ENCODE measurements at places on chromosomes 1 and 21. TPM values are rescaled to one million over a fixed set of nuclear protein-coding genes. Genes with fewer than 3 reads are reported as not detected.

Gene FCER1A
- not detected for total RNA-seq

Gene ADORA3
- 3.6 TPM for total RNA-seq

Gene SERPINC1
- total RNA-seq = 3.7 TPM

Gene WNT3A
- total RNA-seq = not detected

DNA sequence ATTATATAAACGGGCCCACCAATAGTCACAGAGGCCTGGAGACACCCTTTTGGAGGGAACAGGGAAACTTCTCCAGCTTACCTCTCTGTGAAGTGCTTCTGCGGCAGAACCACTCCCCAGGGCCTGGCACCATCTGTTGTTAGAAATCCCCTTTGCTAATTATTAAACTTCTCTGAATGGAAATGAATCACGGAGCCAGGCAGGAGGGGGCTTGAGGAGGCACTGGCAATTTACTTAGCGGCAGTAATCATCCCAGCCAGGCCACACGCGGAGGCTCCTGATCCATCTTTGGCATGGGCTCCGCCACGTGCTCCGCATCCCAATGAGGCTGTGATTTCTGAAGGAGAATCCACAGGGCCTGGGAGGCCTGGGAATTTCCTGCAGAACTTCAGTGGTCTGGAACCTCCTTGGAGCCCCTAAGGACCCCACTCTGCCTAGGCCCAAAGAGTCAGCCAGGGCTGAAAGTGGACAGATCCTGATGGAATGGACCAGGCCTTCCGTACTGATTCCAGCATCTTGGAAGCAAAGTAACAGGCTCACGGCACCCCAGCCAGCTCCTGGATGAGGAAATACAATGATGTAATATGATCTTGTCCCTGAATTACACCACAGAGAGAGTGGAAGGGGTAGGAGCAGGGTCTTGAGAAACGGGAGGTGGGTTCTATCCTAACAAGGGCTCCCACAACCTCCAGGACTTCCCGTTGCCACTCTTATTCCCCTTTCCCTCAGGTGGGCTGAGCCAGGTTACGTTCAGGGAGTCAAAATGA lies 62.3 kb downstream of the GRIK3 start:
- DNase-seq = no peak

GRCh38 chr1:62608905-62609304 lies 11.6 kb downstream of the ANGPTL3 start:
- DNase-seq = no peak

GRCh38 chr1:206693029-206693428 lies 8.3 kb downstream of the MAPKAPK2 start:
- DNase-seq = peak; percentile 51

GRCh38 chr1:203017692-203018091 lies 8.6 kb upstream of the PPFIA4 start:
- DNase-seq = no peak

DNA sequence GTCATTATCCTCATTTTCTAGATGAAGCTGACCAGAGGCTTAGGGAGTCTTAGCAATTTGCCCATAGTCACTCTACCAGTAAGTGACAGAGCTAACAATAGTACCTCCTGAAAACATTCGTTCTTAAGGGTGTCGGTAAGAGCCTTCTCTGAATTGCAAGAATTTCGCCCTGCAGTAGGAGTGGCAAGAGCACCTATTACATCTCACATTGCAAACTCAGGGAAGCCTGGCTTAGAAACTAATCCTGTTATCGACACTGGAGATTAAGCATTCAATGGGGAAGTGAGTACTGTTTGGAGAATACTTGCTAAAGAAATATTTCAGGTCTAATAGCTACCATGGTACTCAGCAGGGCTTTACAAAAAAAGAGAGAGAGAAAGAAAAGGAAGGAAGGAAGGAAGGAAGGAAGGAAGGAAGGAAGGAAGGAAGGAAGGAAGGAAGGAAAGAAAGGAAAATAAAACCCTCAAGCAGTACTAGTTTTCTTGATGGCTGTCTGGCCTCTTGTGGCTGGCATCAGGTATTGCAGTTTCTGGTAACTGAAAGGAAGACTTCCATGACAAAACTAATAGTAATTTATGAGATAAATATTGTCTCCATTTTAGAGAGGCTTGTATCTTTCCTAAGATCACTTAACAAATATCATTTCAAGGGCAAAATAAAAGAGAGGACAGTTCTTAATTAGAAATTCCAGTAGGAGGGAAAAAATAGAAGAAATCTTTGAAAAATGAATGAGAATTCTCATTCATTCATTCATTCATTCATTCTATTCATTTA lies 10.4 kb downstream of the C1orf226 start:
- no peak for DNase-seq

DNA sequence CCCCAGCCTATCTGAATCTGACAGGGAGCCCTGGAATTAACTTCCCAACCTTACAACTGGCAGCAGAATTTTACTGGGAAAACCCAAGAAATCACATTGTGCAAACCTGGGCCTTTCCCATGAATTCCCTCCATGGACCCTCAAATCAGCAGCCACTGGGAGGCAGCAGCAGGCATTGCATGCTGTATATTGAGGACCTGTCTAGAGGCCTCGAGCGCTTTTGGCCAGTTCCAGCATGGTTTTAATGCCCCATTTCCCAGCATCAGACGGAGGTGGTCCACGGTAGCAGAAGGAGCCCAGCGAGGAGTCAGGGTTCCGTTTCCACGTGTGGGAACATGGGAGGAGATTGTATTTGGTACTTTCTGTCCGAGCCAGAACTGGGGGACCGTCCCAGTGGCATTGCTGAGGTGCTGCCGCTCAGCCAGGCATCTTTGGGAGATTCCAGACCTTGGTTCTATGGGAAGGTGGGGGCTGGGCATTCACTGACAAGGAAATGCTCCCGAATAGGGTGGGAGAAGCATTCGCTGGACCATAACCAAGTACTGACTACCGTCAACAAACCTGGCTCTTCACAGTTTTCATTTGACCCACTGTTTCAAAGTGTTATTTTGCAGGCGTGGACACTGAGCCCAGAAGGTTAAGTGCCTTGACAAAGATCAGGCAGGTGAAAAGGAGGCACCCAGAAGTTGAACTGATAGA lies 15.9 kb downstream of the BMP8A start:
- no peak for DNase-seq

- DNase-seq = no peak
Observed at GRCh38 chr1:246067432-246068216, 439.5 kb downstream of the SMYD3 start.

DNA sequence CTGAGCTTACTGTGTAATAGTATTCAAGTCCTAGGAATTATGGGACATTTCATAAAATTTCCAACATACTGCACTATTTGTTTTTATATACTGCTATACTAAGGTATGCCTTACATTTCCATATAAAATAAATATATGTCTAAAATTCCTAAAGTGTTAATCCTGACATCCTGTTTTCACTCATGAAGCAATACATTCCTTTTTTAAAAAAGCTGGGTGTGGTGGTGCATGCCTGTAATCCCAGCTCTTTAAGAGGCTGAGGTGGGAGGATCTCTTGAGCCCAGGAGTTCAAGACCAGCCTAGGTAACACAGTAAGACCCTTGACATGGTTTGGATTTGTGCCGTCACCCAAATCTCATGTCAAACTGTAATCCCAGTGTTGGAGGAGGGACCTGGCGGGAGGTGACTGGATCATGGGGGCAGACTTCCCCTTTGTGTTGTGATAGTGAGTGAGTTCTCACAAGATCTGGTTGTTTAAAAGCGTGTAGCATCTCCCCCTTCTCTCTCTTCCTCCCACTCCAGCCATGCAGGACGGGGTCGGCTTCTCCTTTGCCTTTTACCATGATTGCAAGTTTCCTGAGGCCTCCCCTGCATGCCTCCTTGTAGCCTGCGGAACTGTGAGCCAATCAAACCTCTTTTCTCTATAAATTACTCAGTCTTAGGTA lies 5.8 kb downstream of the CDC42BPA start:
- no peak for DNase-seq

DNA sequence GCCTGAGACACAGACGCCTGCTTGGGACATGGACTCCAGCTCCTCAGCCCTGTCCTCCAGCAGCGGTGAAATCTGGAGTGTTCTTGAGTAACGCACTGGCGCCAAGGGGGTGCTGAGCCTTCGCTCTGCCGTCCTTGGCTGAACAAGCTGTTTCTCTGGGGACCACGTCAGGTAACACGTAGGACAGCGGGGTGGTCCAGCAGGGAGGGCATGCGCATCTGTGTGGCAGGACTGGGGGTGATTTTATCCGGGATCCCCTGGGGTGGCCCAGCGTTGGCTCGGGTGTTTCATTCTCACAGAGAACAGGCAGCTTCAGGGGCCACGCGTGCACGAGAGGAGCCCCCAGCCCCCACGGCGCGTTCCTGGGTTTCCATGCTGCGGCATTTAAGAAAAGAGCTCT lies 61.2 kb downstream of the AGPAT3 start:
- DNase-seq = no peak

All from ascending aorta (tissue), 2 donors.